ENCODE measurements at places on chromosomes 12 and 14.

DNA sequence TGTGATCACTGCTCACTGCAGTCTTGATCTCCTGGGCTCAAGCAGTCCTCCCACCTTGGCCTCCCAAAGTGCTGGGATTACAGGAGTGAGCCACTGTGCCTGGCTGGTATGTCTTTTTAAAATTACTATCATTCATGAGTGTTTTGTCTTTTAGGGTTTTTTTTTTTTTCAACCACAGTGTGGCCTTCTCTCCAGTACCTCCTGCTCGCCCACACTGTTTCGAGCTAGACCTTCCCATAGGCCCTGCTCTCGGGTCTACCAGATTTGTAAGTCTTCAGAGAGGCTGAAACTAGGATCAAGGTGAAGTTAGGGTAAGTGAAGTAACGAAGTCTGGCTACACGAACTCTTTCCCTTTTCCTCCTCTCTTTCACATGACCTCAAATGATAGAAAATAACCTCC lies 1.5 kb downstream of the BIN2 start:
- no peak for DNase-seq

DNA sequence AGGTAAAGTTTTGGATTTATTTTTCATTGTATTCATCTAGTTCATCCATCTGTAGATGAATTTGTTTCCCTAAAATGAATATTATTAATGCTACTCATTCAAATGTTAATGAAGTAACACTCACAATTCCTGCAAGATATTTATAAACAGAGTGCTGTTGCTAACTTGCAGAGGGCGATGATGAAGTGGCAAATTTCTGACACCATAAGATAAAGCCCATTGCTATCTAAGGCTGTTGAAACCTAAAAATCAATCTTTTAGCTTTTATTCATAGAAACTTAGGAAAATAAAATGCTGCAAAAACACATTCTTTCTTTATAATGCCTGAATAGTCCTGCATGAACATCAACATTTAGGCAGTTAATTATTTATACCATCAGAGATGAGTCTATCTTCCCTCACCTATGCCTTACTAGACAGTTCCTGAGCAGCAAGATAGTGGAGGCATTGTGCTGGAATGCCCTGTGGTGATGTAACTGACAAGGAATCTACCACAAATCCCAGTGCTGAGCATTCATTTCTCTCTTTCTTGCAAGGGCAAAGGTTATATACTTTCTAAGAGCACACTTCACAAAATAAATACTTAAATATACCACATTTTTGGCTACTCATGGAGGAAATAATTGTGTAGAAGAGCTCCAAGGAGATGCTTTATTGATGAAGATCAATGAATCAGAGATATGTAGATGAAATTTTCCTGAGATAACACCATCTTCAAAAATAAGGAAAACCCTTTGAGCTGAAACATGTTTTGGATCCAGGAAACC lies 57.6 kb downstream of the LMNTD1 start:
- peak; percentile 84 for DNase-seq

- DNase-seq, result no peak
Observed at GRCh38 chr12:125129591-125130255, 64.5 kb downstream of the AACS start.

- DNase-seq, result no peak
Observed at GRCh38 chr14:69042787-69043444, 63.8 kb upstream of the ACTN1 start.

GRCh38 chr14:79583738-79584408 lies 627.4 kb downstream of the DIO2 start:
- no peak for DNase-seq

DNA sequence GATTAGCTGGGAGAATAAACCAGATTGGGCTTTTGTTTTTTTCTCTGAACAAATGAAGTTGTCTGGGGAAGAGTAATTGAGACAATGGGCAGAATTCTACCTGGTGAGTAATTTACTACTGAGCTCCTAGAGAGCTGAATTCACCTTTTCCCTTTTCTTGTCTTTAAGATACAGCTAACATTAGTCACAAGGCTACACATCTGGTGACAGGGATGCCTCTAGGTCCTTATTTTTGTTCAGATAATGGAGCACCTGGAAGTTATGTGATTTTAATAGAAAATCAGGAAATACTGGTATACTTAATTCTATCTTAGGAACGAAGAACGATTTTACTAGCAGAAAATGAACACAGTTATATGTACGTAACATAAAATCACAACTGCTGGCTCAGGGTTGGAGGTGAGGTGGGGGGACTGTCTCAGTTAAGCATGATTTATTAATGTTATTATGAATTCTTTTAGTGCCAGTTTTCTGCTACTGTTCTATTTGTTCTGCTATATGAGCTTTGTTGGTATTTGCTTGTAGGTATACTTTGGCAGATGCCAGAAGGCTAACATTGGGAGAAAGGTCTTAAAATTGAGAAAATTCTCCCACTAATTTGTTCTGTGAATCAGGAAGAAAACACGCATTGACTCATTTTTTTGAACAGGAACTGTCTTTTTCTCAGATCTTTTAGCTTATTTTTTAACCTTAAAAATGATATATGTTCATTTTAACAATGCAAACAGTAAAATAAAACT lies 482.7 kb upstream of the RGS6 start:
- no peak for DNase-seq

DNA sequence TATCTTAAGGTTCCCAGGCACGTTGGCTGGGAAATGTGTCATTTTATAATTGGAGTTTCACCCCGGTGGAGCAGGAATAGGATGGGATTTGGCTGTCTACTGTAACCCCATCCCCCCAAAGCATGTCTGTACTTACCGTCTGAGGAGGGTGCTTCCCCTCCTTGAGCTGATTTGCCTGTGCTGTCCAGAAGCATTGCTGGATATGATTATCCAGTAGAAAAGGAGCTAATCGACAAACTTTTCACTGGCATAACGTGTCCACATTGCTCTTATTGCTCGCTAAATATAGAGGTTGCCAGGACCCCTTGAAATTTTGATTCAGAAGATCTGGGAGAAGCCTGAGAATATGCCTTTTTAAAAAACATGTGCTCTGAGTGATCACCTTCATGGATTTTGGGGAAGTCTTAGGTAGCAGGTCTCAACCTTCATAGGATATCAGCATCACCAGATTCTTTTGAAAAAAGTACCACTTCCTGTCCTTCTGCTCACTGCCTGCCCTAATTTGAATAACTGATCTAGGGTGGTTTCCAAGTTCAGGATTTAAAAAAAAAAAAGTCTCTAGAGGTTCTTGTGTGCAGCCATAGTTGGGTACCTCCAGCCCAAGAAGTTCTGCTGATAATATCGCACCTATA lies 80.4 kb upstream of the KCNA1 start:
- DNase-seq, result no peak

- no peak for DNase-seq
Observed at GRCh38 chr14:21526672-21527317, 649 bp upstream of the SALL2 start.

DNA sequence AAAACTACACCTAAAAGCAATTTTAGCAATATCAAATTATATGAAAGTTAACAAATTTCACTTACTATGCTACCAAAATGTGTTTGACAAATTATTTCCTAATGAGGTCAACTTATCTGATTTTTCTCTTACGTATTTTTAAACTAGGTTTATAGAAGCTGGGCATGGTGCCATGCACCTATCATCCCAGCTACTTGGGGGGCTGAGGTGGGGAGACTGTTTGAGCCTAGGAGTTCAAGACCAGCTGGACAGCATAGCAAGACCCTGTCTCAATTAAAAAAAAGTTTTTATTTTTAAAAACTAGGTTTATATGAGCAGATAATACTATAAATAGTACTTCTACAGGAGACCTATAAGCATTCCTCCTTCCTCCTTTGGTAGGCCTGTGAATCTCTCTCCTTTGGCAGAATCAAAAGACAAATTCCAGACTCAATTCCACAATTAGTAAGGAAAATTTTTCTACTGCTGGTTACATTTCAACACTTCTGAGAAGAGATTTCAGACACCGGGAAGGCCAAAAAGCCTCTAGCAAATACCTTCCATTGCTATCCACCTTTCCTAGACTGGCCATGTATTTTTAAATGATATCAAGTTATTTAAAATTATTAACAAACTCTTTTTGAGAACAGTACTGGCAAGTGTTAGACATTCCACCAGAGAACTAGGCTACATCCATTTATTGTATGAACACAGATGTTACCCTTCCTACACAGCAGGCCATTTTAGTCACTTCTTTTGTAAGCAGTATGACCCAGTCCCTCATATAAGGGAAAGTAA lies 34.4 kb downstream of the CDK17 start:
- DNase-seq, result no peak

DNA sequence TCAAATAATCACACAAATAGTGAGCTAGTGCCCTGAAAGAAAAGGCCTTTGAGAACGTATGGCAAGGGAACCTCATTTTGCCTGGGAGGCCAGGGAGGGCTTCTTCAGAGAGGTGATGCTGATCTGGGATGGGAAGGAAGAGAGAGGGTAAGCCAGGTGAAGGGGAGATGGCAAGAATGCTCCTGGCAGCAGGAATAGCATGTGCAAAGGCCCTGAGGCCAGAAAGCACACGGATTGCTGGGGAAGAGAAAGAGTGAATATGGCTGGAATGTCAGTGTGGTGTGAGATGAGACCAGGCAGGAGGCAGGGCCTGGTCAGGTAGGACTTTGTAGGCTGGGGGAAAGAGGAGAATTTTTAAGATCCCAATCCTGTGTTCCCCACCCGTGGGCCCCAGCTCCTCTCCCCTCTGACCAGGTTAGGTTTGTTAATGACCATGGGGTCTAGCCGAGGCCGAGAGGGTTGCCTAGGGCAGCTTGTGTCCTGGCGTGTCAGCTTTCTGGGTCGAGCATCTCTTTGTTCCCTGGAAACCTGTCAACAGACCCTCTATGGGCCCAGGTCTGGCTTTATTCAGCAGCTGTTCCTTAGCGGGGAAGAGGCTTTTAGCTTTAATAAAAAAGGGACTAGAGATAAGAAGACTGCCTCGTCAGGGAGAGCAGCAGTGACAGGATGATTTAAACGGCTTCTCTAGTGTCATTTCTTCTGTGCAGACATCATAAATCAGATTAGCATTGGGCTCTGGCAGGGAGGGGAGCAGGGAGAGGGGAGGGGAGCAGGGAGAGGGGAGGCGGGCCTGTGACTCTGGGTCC lies 123.4 kb downstream of the ADCK1 start:
- DNase-seq, result no peak
